ENCODE measurements at places on chromosomes 12 and 14. TPM values are rescaled to one million over a fixed set of nuclear protein-coding genes. Genes with fewer than 3 reads are reported as not detected.

Gene MYL2
- not detected for total RNA-seq

Gene MYF5
- not detected for total RNA-seq

Gene HSP90AA1
- total RNA-seq, result 342 TPM

Gene MLF2
- 88.6 TPM for total RNA-seq

Gene HOXC12
- total RNA-seq, result not detected

Gene SERPINA12
- total RNA-seq, result not detected
